Gastroesophageal sphincter (tissue), 4 donors: ENCODE measurements at places on chromosomes 1 and 21.

GRCh38 chr1:180889325-180889724 is 23.4 kb upstream of the KIAA1614 start:
- ATAC-seq = no peak

GRCh38 chr1:75014250-75014649 is 119.9 kb upstream of the LHX8 start:
- no peak for ATAC-seq

GRCh38 chr1:29237129-29237821 is 953 bp downstream of the PTPRU start:
- peak; percentile 52 for ATAC-seq

GRCh38 chr1:2314803-2315673 is 76.3 kb downstream of the MORN1 start:
- peak; percentile 33 for ATAC-seq
